Naive B cell (primary cell): ENCODE measurements at places on chromosomes 13 and 19. TPM values are rescaled to one million over a fixed set of nuclear protein-coding genes. Genes with fewer than 3 reads are reported as not detected.

DNA sequence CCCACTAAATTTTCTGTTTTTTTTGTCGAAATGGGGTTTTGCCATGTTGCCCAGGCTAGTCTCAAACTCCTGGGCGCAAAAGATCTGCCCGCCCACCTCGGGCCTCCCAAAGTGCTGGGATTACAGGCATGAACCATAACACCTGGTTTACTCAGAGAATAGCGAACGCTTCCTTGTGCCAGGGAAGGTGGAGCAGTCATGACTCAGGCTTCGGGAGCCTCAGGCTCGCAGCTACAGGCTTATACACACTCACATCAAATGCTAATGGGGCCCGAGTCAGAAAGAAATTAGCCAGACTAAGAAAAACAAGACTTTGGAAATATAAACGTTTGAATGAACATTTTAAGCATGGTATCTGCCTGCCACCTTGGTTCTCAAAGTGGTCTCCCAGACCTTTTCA lies 11.0 kb upstream of the TPT1 start:
- DNase-seq: no peak

DNA sequence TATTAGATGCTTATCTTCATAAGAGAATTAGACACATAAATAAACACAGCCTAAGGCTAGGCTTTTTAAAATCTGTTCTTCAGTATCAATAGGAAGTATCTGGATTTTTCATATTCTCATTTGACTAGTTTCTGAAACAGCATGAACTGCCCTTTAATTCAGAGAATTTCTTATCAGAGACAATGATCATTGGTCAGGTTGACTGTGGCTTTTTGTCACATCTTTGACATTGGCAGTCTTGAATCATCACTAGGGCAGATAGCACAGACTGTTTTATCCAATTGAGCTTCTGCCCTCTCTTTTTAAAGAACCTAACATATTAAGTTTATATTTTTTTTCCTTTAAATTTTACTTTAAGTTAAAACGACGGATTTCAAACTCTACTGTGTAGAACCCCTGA lies 59.6 kb downstream of the DPY19L3 start:
- DNase-seq: no peak

DNA sequence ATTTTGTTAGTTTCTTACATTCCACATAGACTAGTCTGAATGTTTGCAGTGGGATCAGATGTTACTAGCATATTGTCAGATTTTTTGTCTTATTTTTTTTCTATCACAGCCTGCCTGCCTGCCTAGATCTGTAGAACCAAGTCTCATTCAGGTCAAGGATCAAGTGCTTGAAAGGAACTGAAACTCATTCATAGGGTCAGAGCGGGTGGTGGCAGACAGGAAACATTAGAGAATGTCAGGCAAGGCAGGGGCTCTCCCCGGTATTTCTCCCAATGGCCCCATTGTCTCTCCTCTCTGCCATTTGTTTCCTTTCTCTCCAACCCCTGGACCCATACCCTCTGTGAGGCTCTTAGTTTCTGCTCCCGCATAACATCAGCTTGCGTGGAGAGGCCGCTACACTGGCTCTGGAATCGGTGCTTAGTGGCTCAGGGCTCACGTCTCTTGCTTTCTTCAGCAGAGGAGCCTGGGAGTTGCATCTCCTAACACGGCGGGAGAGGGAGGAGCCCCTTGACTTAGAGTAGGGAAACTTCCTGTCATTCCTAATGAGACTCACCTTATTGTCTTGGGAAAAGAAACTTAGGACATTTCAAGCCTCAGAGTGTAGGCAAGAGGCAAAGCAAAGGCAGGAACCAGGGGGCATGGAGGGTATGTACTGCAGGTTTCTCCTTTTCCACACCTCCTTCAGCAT lies 35.6 kb upstream of the SPATA13 start:
- DNase-seq: peak; percentile 51

DNA sequence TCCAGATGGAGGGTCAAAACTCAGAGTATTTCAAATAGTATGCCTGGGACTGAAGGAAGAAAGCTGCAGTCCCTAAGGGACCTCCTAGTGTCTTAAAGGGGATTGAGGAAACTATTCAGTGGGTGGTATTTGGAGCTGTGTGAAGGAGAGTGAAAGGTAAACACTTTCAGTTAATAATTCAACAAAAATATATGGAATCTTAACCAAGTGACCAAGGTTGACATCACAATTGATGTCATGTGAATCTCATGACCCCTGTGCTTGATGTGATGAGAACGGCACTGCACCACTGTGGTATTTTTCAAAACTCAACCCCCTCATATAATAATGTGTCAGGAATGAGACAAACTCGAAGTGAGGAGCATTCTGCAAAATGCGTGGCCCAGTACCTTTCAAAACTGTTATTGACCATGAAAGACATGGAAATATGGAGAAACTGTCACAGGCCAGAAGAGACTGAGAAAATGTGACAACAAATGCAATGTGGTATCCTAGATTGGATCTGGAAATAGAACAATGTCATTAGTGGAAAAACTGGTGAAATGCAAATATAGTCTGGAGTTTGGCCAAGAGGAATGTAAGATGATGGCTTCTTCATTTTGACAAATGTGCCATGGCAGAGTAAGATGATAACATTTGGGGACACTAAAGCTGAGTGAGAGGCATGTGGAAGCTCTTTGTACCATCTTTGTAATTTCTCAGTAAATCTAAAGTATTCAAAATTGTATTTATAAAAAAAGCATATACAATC lies 553.9 kb downstream of the RFC3 start:
- no peak for DNase-seq

DNA sequence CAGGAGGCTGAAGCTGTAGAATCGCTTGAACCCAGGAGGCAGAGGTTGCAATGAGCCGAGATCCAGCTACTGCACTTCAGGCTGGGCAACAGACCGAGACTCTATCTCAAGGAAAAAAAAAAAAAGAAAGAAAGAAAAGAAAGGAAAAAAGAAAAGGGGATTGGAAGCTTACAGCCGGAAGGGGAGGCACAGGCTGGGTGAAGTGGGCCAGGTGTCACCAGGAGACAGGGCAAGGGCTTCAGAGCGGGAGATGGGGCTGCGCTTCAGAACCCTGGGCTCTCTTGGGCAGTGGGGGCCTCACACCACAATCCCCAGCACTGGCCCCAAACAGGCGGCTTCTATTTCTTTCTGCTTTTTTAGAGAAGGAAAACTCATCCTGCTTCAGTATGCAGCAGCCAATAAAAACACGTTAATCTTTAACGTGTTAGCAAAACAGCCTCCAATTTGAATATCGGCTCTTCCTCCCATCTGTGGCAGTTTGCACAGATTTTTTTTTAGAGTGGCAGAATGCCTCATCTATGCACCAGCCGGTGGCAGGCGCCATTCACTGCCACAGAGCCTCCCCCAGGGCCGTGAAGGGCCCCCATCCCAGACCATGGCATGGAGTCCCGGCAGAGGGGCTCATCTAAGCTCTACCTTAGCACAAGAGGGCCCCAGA lies 46.6 kb upstream of the C19orf12 start:
- no peak for DNase-seq

- no peak for DNase-seq
Measured at GRCh38 chr19:51520728-51521127, 10.7 kb downstream of the SIGLEC6 start.

DNA sequence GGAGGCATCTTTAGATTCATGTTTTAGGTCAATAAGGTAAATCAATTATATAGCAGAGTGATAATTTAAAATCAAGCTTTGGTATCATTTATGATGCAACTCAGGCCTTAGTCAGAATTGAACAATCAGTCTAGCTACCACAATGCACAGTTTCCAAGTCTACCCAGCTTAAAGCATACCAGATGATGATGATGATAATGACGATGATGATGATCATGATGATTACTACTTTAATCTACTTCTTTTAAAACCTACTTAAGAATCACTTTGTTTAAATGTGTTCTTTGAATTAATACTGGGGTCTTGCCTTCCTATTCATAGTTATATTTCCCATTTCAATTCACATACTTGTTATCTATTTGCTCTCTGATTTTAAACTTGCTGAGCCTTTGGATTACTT lies 1872.7 kb downstream of the OLFM4 start:
- no peak for DNase-seq

Gene MAMSTR
- 0.21 TPM for polyA plus RNA-seq

Gene ZNF229
- 2.8 TPM for polyA plus RNA-seq

Gene PLPP2
- not detected for polyA plus RNA-seq
